ENCODE measurements at places on chromosomes 16 and 17.

GRCh38 chr17:47774987-47775580 is 42.0 kb downstream of the TBX21 start:
- no peak for DNase-seq

- no peak for DNase-seq
Measured at GRCh38 chr16:1496464-1496863, 3.3 kb downstream of the TELO2 start.

GRCh38 chr16:69089091-69089910 is 16.2 kb upstream of the HAS3 start:
- no peak for DNase-seq

- DNase-seq: peak; percentile 33
Measured at GRCh38 chr17:39926588-39927100, 757 bp downstream of the ORMDL3 start.

- DNase-seq: no peak
Measured at GRCh38 chr17:27564463-27564862, 66.5 kb upstream of the LGALS9 start.

- DNase-seq: no peak
Measured at GRCh38 chr17:77440560-77440981, 299.8 kb downstream of the SEC14L1 start.

DNA sequence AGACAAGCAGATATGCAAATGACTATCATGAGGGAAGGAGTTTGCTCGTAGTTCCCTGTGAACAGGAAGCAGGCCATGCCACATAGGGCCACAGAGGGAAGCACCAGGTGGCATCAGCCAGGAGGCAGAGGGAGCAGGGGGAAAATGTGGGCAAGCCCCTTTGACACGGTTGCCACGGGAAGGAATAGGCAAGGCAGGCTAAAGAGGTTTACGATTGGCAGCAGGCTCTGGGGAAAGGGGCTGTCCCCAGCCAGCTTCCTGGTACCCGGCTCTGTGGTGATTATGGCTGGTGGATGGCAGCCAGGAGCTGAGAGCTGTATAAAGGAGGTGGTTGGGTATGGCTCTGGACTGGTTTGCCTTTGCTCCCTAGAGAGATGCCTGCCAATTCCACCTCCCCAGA is 848 bp downstream of the CES3 start:
- DNase-seq: no peak

DNA sequence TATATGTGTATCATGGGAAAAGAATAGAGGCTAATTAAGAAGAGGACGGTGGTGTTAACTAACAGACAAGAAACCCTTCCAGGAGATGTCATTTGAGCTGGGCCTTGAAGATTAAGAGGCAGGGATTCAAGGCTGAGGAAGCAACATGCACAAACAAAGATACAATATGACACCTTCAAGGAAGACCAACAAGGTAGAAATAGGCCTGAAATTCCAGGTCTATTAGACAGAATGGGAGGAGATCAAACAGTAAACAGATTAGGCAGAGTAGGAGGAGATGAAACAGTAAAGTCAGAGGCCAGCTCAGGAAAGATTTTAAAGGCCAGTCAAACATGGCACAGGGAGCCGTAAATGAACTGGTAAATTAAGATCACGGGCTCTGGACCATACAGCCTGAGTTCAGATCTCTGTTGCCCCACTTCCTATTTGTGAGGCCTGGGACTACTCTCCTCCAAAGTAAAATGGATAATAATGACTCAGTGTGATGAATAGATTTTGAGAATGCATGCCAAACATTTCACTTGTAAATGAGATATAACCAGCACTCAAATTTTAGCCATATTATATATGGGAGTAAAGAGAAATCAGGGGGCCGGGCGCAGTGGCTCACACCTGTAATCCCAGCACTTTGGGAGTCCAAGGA is 38.9 kb downstream of the USP31 start:
- DNase-seq: no peak

- no peak for DNase-seq
Measured at GRCh38 chr17:48016112-48016511, 21.5 kb downstream of the COPZ2 start.

DNA sequence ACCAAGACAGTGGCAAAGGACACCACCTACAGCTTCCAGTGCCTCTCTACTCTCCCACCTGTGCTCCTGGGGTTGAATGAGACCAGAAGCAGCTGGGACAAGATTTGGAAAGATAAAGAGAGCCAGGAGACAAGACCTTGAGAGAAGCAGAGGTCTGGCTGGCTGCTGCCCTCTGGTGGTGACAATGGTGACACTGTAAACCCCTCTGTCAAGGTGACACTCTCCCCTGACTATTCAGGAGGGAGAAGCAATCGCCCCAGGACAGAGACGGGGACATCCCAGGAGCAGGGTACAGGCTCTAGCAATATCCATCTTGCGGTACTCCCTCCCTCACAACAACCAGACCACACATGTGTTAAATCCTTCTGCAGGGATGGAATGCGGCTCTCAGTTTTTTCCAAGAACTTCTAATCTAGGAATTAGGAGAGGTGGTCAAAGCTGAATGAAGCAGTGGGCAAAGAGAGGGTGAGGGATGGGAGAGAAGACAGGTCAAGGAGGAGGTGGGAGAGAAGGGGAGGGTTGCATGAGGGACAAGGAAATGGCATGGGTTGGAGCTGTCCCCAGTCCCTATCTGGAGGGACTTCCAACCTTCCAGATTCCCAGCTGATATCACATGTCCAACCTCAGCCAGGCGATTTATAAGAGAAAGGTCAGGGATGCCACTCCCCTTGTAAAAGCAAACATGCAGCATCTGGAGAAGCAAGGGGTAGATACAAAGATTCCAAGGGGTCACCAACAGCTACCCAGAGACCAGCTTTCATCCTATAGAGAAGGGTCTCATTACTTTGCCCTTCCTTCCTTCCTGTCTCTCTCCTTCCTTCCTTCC is 2.9 kb downstream of the PHOSPHO1 start:
- DNase-seq: peak; percentile 73

DNA sequence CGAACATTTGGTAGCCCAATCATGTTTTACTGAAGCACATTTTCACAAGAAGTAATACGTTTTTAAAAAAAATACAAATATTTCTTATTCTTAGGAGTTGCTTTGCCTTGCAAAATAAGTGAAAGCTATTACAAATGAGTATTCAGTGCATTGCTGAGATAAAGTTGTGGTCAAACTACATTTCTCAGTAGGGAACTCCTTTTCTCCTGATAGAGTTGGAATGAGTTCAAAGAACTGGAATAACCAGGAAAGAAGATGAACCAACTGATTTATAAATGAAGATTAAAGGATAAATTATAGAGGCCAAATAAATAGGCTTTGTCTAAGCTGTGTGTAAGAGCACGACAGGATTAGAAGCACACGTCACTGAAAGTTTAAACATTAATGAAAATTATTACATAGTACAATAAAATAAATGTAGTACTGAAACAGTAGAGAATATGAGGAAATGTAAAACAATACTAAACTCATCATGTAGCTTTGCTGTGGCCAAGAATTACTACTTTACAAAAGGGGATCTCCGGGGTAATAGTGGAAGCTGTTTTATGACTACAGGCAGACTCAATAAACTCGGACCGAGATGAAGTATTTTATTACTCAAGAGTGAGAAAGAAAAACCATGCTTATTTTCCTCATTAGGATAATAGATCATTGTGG is 73.6 kb downstream of the KCNJ2 start:
- no peak for DNase-seq

DNA sequence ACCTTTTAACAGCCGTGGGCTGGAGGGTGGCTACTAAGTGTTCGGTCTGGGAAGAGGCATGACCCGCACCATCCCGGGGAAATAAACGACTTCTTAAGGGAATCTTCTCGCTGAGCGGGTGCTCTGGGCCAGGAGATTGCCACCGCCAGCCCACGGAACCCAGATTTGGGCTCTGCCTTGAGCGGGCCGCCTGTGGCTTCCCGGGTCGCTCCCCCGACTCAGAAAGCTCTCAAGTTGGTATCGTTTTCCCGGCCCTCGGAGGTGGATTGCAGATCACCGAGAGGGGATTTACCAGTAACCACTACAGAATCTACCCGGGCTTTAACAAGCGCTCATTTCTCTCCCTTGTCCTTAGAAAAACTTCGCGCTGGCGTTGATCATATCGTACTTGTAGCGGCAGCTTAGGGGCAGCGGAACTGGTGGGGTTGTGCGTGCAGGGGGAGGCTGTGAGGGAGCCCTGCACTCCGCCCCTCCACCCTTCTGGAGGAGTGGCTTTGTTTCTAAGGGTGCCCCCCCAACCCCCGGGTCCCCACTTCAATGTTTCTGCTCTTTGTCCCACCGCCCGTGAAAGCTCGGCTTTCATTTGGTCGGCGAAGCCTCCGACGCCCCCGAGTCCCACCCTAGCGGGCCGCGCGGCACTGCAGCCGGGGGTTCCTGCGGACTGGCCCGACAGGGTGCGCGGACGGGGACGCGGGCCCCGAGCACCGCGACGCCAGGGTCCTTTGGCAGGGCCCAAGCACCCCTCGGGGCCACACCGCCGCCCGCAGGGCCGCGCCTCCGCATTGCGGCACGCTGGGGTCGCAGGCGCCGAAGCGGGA is 3.6 kb upstream of the CBX4 start:
- DNase-seq: no peak

GRCh38 chr16:50992350-50993032 is 158.6 kb downstream of the SALL1 start:
- no peak for DNase-seq

DNA sequence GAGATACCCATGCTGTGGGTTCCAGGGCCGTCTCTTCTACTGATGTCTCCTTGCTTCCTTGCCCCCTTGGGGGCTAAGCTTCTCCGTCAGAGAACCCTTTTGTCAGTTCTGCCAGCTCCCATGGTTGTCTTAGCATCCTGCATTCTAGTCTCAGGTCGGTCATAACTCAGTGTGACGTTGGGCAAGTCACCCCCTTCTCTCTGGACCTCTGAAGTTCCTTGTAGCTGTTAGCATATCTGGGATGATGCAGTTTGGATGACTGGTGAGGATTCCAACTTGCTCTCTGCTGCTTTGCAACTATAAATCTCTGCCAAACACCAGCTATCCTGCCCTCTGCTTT is 8.9 kb upstream of the MYL4 start:
- no peak for DNase-seq

- no peak for DNase-seq
Measured at GRCh38 chr17:63786971-63787711, 13.2 kb downstream of the DDX42 start.

- no peak for DNase-seq
Measured at GRCh38 chr16:50980666-50981065, 170.4 kb downstream of the SALL1 start.

GRCh38 chr16:86735727-86736126 is 157.4 kb downstream of the FOXL1 start:
- DNase-seq: no peak

GRCh38 chr16:1300664-1301476 is 8.6 kb upstream of the UBE2I start:
- DNase-seq: peak; percentile 58

DNA sequence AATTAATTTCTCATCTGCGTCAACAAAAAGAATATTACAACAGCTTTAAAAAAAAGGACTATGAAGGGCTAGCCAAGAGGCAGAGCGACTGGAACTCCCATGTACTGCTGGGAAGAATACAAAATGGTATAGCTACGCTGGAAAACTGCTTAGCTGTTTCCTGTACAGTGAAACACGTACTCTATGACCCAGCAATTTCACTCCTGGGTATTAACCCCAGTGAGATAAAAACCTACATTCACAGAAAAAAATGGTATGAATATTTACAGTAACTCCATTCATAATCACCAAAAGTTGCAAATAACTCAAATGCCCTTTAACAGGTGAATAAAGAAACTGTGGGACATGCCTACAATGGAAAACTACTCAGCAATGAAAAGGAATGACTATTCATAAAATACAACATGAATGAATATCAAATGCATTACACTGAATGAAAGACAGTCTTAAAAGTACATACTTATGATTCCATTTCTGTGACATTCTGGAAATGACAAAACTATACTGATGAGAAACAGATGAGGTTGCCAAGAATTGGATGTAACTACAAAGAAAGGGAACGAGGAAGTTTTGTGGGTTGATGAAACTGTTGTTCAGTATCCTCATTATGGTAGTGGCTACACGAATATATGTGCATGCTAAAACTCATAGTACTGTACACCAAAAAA is 27.6 kb downstream of the CMTM4 start:
- peak; percentile 87 for DNase-seq

GRCh38 chr16:67936880-67937605 is 393 bp upstream of the PSMB10 start:
- no peak for DNase-seq

- peak; percentile 41 for DNase-seq
Measured at GRCh38 chr16:54034684-54035083, 251.9 kb downstream of the IRX3 start.

- no peak for DNase-seq
Measured at GRCh38 chr16:86061721-86062120, 162.8 kb downstream of the IRF8 start.

- DNase-seq: peak; percentile 27
Measured at GRCh38 chr16:47460359-47460710, 528 bp downstream of the ITFG1 start.

DNA sequence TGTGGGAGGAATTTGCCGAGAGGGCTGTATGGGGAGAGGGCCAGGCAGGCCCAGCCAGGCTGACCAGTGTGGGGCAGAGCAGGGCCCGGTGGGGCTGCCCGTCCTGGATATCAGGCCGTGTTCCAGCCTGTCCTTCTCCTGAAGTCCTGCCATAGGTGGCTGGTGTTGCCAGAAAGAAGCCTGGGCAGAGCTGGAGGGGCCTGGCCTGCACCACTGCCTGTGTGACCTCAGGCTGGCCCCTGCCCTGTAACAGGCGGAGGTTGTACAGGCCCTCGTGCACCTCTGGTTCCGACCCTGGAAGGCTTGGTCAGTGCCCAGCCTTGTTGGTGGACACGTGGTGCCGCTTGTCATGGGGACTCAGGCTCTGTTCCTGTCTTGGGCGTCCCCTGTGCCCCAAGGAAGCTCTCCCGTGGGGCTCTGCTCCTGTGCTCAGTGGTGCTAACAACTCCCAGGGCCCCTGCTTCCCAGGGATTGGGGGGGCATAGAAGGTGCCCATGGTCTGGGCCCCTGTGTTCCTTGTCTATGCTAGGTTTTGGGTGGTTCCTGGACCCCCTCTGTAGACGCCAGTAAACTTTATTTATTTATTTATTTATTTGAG is 33.3 kb downstream of the ADCY7 start:
- no peak for DNase-seq

GRCh38 chr16:74896389-74897370 is 88.2 kb downstream of the WDR59 start:
- DNase-seq: peak; percentile 74

- DNase-seq: no peak
Measured at GRCh38 chr17:33324736-33325135, 31.6 kb upstream of the ASIC2 start.

- DNase-seq: no peak
Measured at GRCh38 chr17:76500074-76500746, 1.0 kb downstream of the RHBDF2 start.

DNA sequence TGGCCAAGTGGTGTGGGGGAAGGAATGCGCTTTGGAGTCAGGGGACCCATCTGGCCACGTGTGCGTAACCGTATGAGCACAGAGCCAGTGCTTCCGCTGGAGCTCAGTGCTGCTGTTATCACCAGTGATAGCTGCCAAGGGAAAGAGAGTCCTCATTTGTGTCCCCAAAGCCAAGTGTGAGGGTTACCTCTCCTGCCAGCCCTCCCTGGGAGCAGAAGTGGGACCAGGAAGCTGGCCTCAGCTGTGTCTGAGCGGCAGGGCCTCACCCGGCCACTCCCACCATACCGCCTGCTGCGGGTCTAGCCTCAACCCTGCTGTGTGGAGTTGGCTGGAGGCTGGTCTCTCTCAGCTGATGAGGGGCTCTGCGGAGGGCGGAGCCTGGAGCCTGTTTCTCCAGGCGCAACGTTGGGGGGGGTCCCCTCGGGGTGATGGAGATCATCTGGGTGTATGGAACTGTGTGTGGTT is 44.5 kb downstream of the MEAK7 start:
- no peak for DNase-seq
